Anterior cingulate cortex (tissue), 58 donors: ENCODE measurements at places on chromosomes 3 and 15.

- no peak for DNase-seq
Measured at GRCh38 chr15:36263666-36264065, 315.8 kb upstream of the CDIN1 start.

GRCh38 chr3:21705769-21706168 lies 45.2 kb downstream of the ZNF385D start:
- no peak for DNase-seq

DNA sequence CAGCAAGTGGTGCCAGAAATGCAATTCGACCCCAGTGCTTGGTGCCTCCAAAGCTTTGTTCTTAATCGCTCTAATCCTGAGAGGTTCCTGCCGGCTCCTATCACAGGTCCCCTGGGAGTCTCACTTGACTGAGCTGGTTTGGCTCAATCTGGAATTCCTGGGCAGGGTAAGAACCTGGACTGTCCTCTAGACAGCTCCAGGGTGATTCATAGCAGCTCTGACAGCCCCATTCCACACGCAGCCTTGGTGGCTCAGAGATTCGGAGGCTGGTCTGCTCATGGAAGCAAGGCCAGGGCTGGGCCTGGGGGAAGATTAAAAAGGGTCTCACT lies 37.9 kb downstream of the MYO5C start:
- DNase-seq = no peak

DNA sequence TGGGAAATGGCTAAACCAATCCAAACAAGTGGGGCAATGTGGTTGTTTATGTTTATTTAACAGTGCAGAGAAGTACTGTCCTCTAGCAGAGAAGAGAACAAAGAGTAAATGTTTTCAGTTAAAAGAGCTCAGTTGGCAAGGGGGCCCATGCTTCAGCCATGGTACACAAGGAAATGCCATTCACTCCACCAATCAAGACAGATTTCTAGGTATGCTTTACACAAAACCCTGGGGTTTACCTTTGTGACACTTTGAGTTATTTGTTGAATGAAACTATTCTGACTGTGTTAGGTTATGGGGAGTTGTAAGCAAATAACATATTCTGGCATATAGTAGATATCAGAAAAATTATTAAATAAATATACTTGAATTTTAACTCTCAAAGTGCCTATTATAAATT lies 228.5 kb upstream of the MME start:
- no peak for DNase-seq

GRCh38 chr3:108108416-108108815 lies 17.6 kb upstream of the CD47 start:
- no peak for DNase-seq

GRCh38 chr3:15436246-15436645 lies 8.8 kb downstream of the EAF1 start:
- DNase-seq = no peak

- no peak for DNase-seq
Measured at GRCh38 chr3:84224262-84224661, 734.5 kb upstream of the CADM2 start.

DNA sequence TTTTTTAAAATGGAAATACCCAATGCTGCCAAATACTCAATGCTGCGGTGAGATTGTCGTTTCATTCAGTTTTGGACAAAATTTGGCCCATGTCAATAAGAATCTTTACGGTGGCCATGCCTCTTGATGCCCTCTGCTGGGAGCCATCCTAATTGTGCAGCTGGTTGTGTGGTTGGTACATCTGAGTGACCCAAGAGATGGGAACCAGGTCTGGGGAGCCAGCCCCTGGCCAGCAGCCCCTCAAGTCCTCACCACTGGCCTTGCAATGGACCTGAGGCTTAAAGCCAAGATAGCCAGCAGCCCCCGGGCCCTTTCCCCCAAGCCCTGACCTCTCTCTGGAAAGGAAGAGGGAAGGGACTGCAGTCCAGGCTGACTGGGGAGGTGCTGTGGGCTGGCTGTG lies 36.4 kb upstream of the ESYT3 start:
- DNase-seq = no peak
